ENCODE measurements at places on chromosomes 3 and 15.

- no peak for DNase-seq
These were observed 26.4 kb downstream of the TYRO3 start for GRCh38 chr15:41585127-41586047.

DNA sequence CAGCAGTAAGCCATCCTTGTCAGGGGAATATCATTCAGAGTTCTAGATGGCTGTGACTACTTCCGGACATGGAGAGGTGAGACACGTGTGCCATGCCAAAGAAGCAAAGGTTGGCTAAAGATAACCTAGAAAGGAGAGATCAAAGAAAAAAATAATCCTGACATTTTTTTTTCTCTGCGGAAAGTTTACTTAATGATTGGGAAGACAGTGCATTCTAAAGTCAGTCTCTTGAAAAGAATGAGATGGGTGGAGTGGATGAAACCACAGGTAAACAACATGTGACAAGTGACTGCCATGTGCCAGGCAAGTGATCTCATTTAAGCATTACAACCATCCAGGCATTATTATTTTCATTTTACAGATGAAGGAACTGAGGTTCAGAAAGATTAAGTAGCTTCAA, 436.6 kb downstream of the SOX2 start:
- DNase-seq = no peak

DNA sequence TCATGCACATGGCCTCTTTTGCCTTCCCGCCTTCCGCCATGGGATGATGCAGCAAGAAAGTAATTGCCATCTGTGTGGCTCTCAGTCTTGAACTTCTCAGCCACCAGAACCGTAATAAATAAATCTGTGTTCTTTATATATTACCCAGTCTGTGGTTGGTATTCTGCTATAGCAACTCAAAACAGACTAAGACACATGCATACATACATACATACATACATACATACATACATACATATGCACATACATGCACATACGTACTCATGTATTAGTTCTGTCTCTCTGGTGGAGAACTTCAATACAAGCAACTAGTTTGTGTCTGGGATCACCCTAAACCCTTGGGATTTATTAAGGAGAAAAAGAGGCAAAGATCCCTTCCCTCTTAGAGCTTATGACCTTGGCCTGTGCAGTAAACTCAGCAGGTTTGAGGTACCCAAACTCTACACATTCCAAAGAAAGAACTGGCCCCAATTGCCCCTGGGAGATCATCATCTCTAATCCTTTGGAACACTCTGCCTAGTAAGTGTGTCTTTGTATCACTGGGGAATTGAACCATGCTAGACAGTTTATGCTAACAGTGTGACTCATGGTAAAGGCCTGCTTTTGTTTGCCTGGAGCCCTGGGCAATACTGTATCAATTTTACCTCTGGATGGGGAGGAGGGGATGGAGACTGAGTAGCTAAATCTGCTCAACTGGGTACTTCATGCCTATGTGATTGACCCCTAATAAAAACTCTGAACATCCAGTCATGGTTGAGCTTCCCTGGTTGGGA, 115.6 kb upstream of the LMCD1 start:
- DNase-seq = no peak

DNA sequence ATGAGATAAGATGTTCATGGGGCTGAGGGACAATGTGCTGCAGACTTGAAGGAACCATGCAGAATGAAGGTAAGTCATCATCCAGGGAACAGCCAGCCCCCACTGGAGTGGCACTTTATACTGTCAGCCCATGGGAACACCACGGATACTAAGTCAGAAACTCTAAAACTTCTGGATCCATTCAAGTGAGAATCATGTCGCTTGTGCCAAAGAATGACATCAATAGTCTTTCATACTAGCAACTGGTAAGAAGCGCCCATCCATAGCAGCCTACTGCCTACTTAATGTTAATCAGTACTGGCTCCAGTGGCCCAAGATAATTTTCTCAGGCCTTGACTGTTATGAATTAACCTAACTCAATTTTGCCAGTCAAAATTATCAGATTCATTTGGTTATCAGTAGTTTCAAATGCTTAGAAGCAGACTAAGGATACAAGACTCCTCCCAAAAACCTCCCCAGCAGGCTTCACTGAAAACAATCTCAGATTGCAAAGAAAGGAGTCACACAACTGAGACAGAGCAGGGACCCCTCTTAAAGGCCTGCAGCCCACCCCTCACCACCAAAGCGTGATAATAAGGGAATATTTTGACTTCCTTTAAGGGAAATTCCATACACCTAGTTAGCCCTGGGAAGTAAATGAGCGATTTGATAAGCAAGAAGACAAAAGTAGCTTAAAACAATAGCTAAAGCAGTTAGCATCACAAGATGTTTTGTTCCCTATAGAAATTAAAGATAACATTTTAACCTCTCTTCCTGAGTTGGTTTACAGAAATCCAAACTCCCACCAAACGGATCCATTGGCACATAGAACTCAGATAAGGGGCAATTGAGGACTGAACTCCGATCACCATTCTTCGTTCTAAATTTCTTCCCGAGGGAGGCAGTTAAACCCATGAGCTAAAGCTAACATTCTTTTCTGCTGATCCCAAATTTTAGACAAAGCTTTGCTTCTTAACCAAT, 98.8 kb downstream of the TGFBR2 start:
- DNase-seq = no peak

DNA sequence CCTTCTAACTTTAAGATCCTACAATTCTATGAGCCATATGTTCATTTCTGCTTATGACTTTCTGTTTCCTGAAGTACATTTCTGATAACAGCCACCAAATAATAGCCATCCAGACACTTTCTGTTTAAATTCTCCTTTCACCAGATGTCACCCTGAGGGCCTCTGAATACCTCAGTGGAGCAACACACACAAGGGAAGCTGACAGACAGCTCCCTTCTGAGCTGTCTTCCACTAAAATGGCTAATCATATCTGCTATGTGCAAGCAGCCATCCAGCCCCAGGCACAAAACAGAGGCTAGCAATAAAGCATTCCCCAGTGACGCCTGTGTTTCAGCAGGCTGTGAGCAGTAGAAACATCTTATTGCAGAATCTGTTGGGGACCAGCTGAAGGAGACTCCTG, 666.6 kb upstream of the UBE2E2 start:
- DNase-seq = no peak

Measured in hematopoietic multipotent progenitor cell treated with erythropoietin and hydrocortisone succinate and interleukin-3 and kit ligand, for 17 days (in vitro differentiated cells).